ENCODE measurements at places on chromosomes 6 and 20.
A peak's percentile ranks its signal among the peaks of the same experiment; 100 is the strongest.

DNA sequence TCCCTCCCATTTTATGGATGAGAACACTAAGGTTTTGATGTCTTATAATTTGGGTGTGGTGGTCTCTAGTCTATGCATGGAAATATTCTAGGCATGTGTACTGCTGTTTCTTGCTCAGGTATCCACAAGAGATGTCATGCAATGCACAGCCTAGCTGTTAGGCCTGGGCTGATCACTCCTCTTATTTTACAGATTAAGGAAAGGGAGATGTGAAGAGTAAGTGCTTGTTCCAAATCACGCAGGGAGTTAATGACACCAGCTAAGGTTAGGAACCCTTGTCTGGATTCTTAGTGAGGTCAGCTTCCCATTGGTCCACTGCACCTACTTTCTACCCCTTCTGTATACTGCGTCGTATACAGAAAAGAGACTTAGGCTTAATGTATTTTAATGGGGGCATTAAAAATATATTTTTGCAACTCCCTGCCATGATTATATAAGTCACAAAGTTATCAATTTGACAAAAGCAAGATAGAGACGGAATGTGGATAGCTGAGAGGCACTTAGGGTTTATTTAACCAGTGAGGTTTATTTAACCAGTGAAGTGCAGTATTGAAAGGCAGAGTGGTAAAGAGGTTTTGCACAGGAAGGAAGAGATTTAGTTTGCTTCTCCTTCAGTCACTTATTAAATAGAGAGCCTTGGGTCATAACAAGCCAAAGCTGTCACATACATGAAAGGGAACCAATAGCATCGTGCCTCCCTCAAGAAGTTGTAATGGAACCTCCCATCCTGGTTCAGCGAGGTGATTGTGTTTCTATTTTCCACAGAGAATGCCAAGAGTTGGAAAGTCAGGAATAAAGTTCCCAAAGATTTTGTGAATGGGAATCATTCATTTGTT lies 95.0 kb upstream of the FAM184A start:
- no peak for DNase-seq

DNA sequence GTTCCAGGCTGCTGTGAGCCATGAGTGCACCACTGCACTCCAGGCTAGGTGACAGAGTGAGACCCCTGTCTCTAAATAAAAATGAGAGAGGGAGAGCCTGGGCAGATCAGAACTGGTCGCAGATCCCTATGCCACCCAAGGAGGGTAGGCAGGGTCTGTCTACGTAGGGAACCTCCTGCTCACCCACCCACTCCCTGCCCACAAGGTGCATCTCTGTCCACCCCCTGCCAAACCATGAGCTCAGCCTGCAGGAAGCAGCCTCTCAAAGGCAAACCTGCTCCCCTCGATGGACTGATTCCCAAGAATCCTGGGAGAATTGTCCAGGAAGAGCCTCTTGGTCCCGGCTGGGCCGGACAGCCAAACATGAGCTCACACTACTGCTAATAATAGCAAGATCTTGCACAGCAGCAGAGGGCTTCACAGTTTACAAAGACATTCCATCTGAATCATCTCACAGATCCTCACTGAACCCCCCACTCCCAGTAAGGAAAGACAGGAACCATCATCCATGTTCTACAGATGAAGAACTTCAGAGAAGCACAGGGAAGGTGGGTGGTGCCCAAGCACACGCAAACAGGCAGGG lies 27.8 kb upstream of the TLDC2 start:
- no peak for DNase-seq

DNA sequence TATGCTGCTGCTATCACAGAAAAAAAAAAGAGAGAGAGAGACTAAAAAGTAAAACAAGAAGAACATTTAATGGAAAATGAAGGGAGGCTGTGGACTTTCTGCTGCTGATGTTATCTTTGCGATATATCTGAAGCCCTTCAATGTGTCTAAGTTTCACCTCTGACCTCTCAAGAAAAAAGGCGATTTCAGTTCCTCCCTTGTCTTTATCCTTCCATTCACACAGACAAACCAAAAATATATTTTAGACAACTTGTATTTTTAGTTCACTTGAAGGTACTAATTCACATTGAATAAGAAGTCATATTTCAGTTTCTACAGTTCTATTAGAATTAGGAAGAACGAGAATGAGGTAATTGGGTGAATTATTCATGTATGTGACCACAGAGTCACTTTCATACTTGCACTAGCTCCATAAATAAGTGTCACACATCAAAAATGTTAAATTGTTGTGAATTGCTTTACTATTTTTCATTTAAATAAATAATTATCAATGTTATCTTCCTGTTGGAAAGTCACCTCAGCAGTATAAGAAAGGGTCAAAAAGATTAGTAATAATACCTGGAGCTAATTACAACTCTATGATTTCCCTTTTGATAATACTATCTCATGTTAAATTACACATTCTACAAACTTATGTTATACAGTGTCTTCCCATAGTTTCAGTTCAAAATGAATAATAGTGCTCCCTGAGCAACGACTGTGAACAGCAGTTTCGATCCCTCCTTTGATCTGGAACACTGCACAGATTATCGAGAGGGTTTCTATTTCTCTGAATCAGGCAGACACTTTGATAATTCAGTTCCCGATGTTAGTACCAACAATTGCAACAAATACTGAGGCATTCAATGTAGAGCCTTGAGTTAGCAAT lies 85.2 kb upstream of the PLCB4 start:
- no peak for DNase-seq

DNA sequence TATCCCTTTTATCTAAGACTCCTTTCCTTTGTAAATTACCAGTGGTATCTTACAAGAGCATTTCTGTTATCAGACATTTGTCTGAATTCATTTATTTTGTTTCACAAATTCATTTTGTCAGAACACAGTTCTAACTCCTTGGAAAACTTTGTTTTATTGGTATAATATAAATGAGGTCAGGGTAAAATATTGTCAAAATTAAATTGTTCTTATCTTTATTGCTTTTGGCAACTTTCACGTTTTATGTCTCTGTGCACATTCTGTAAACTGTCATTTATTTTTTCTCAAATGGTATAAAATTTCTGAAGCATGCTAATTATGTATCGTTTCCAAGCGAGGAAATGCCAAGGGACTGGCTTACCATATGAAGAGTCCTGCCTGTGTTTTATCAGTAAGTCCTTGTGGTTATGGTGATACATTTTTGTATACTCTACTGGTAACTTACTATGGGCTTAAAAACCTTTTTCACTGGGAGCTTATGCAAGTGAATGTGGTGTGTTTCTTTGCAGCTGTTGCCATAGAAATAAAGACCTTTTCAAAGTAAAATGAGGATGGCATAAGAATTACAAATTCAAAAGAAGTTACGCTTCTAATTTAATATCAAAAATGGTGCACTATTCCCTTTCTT lies 214.2 kb downstream of the COL19A1 start:
- no peak for DNase-seq

GRCh38 chr6:43506667-43507471 lies 3.3 kb downstream of the LRRC73 start:
- peak; percentile 38 for DNase-seq

DNA sequence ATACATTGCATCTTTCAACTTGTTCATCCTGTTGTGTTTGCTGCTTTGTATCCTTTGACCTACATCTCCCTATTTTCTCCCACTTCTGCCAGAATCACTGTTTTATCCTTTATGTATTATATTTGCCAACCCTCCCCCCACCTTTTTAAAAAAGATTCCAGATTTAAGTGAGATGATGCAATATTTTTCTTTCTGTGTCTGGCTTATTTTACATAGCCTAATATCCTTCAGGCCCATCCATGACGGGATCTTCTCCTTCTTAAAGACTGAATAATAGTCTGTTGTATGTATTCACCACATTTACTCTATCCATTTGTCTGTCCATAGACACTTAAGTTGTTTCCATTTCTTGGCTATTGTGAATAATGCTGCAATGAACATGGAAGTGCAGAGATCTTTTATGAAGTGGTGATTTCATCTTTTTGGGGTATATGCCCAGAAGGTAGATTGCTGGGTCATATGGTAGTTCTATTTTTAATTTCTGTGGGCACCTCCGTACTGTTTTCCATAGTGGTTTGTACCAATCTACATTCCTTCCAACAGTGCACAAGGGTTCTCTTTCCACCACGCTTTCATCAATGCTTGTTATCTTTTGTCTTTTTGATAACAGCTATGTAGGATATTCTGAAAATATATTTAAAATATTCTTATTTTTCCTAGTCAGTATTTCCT lies 181.0 kb downstream of the CDKAL1 start:
- no peak for DNase-seq

- no peak for DNase-seq
Observed at GRCh38 chr6:150739711-150740349, 125.7 kb upstream of the MTHFD1L start.

GRCh38 chr20:42204109-42204660 lies 586.0 kb upstream of the CHD6 start:
- no peak for DNase-seq

DNA sequence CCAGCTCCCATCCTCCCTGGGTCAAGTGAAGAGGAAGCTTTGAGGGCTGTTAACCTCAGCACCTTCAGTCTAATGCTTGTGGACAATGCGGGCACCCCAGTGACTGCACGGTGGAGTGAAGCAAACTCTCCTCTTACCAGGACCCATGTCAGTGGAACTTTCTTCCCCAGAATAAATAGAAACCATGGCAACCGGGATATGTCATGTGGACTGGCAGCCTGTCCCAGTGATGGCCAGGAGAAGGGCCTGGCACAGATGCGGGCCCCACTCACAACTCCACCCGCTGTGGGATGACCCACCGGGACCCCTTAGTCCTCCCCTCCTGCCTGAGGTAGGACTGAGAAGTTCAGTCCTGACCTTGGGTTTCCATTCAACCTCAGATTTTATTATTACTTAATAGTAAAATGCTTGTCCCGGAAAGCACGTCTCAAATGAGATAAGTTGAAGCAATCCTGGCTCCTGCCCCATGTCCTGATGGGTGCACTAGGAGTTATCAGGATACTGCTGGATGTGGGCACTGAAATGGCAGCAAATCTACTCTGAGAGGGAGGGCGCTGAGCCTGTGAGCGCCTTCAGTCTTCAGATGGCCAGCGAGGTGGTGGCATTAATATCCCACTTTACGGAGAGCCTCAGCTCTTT lies 23.5 kb downstream of the TOX2 start:
- no peak for DNase-seq

- no peak for DNase-seq
Observed at GRCh38 chr6:158439255-158439654, 120.6 kb upstream of the TMEM181 start.

GRCh38 chr6:38142178-38142902 lies 322.8 kb downstream of the ZFAND3 start:
- DNase-seq: no peak

GRCh38 chr20:24328901-24329300 lies 140.5 kb upstream of the SYNDIG1 start:
- no peak for DNase-seq

DNA sequence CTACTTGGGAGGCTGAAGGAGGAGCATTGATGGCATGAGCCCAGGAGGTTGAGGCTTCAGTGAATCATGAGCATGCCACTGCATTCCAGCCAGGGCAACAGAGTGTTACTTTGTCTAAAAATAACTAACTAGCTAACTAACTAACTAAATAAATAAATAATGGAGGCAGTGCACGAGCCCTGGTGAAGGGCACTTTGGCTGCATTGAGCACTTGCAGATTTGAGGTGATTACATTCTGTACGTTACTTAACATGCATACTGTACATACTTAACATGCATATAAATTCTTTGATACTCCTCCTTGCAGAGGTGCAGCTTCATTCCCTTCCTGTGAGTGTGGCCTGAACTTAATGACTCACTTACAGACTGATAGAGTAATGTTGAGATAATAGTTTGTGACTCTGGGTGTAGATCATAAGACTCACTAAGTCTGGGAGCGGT lies 10.7 kb downstream of the HLA-A start:
- DNase-seq: no peak

- DNase-seq: no peak
Observed at GRCh38 chr6:122494665-122495272, 23.2 kb upstream of the SERINC1 start.

DNA sequence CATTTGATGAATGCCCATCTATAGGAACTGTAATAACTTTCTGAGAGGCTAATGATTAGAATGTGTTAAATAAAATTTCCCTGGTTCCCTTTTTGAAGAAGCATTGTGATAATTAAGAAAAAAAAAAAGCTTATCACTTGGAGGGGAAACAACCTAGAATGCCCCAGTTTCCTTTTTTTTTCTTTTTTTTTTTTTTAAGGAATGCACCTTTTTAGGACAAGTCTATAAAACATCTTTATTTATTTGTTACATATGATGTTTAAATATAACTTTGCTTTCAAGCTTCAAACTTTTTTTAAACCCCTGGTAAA lies 7.3 kb upstream of the MRPS10 start:
- no peak for DNase-seq

- no peak for DNase-seq
Observed at GRCh38 chr6:46331461-46331860, 159.8 kb downstream of the RCAN2 start.

- DNase-seq: no peak
Observed at GRCh38 chr6:125717120-125717731, 32.2 kb upstream of the HEY2 start.

GRCh38 chr6:158053377-158054313 lies 72.0 kb downstream of the SYNJ2 start:
- DNase-seq: no peak

DNA sequence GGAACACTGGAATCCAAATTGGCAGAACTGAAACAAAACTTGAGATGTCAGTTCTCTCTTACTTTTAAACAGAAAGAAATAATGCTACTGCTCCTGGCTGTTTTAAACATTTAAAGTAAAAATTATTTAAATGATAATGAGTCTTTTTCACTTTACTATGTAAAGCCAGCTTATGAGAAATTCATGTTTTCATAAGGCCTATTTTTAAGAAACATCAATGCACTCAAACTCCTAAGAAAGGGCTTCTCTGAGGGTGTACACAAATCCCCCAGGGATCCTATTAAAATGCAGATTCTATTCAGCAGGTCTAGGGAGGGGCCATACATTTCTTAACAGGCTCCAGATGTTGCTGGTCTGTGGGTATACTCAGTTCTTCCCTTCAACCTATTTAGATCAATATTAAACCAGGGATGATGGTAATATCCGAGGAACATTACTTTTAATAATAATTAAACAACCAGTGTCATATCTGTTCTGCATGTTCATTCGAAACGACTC lies 2.3 kb downstream of the FERMT1 start:
- DNase-seq: no peak

DNA sequence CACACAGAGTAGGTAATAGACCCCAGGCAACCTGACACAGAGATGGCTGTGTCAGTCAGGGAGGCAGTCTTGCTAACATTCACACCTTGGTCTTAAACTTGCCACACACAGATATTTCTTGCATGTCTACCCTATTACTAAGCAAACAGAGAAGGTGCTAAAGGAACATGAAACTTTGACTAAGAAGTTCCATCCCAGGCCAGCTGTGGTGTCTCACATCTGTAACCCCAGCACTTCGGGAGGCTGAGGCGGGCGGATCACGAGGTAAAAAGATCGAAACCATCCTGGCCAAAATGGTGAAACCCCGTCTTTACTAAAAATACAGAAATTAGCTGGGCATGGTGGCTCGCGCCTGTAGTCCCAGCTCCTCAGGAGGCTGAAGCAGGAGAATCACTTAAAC lies 222.4 kb upstream of the JARID2 start:
- no peak for DNase-seq

DNA sequence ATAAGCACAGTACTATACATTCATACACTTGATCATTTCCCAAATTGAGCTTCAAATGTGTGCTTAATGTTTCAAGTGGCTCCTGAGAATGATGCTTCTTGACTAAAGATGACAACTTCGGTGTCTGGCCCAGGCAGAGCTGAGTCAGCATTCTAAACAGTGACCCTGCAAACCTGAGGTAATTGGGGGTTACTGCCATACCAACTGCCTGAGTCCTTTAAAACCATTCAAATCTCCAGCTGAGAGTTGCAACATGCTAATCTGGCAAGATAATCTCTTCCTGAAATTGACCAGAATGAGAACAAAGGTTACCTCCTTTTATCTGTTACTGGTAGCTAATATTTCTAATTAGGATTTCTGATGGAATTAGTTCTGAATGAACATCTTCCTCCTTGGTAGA lies 8.2 kb downstream of the BACH2 start:
- DNase-seq: no peak

Data from T-helper 2 cell (primary cell).